ENCODE measurements at places on chromosomes 2 and 18.

DNA sequence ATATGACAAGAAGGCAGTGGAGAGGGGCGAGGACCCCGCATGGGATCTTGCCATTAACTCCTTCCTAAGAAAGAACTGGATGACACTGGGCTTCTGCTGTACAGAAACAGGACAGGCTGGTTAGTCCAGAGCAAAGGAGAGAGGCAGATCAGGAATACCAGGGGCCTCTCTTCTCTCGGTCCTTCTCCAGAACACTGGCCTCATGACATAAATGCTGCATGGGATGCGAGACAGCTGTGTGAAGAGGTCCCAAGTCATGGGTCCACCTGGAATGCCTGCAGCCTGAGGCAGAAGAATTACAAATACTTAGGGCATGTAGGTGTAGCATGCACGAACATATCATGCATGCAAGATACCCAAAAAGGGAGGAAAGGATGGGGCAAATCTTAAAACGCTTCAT lies 9.1 kb downstream of the MBOAT2 start:
- no peak for DNase-seq

- DNase-seq: no peak
Observed at GRCh38 chr2:30741576-30741975, 65.7 kb downstream of the CAPN13 start.

DNA sequence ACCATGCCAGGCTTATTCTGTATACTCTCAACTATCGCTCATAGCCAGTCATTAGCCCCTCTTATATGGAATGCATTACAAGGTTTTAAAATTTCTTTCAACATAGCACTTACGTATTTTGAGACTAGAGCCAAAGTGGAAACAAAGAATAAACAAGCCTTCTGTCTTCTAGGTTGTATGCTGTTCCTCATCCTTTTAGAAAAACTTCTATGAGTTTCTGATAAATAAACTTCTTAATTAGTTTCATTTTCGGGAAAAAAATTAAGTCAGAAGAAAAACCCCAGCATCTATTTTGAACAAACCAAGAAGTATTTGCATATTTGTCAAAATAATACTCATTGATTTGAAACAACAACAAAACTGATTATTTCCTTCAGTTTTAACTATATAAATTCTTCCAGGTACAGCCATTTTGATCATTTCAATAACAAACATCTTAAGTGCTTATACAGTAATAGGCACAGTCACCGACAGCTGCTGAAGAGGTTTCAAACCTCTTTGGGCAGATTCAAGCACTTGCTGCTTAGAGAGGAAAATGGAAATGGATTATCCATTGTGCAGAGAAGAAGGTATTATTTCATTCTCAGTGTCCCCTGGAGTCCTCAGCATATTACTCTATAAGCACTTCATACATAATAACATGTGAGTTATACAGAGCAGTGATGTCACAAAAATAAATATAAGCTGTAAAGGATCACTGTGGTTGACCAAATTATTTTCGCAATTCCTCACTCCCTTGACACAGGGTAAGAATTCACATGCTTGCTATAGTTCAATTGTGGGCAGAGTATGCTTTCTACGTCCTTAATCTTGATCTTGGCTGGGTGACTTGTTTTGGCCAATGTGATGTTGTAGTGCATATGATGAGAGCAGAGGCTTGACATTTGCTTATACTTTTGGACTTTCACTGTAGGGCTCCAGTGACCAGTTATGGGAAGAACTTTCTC lies 833.8 kb downstream of the TRIB2 start:
- DNase-seq: no peak

DNA sequence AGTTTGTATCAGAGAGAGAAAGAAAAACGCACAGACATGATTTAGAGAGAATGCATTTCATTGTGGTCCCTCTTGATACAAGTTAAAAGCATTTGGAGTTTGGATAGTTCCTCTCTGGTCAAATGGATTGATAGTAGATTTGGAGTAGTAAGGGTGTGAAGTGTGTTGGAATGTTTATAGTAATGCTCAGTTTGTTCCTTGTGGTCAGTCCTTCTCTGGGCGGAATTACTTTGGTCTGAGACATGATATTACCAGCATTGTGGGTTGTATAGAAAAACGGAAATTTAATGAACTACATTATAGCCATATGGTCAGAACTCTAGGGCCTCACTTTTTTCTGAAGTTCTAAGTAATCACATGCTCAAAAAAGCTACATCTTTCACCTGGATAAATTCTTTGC lies 178.9 kb downstream of the AGAP1 start:
- no peak for DNase-seq

GRCh38 chr2:122384768-122385333 lies 629.4 kb downstream of the TSN start:
- no peak for DNase-seq

DNA sequence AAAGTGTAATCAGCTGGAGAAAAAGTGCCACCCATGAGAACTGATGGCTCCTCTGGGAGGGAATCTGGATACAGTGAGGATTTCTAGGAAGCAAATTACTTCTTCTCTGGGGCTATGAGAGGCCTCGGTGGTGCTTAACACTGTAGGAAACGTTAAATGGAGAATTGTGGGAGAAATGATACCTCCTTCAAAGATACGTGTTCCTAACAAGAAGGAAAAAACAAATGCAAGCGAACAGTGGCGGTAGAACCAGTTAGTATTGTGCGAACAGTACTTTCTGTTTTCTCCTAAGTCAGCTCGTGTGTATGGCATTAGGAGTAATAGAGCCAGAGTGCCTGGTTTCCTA lies 587 bp upstream of the MTIF2 start:
- no peak for DNase-seq

DNA sequence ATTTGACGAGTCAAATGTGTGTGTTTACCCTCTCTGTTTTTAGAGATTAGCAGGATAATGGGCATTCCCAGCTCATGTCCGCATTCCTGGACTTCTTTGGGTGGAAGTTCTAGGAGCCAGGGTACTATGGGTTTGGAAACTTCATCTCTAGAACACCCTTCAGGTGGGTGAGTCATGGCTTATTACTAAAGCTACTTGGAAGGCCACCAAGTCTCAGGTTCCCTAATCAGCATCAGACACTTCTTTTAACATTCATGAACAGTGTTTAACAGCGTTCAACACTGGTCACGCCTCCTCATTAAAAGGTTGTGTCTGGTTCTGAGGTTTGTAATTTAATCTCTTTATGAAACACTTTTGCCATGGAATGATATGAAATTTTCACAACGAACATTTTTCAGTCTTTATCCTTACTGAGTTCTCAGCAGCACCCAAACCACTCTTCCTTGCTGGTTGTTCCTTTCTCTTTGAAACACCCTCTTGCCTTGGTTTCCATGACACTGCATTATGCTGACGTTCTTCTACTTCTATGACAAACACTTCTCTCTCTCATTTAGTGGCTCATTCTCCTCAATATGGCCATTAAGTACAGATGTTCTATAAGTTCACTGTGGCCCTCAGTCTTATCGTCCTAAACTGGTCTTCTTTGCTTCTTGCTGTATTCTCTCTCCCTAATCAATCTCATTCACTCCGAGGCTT lies 49.3 kb downstream of the MMADHC start:
- no peak for DNase-seq

DNA sequence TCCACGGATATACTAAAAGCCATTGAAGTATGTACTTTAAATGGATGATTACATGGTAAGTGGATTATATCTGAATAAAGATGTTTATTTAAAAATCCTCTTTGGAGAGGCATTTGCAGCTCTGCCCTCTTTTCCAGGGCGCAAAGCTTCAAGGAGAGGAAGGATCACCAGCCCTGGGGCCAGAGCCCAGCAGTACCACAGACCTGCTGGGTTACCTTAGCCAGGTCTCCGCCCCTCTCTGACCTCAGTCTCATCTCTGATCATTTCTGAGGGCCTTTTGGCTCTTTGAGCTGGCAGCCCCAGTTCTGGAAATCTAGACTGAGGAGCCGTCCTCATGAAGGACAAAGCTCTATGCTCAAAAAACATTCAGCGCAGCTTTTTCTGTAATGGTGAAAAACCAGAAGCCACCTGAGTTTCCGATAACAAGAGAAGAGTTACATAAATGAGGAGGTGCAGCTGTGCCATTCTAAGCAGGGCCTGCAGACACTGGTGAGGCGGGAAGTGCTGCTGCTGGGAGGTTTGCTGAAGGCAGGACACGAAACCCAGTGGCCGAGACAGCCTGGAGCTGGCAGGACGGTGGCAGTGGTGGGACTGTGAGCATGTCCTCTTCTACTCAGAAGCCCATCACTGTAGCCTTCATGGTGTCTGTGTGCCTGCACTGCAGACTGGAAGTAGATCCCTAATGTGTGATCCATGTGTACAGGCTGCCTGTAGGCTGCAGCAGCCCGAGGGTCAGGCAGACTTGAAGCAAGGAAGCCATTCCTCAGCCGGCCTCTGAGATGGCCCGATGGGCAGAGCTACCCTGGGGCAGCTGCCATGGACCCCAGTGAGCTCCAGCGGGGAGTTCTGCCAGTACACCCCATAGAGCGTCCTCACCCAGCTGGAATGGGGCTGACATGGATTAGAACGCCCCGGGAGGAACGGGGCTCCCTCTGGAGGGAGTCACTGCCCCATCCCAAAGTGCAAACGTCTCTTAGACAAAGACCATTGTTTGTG lies 27.7 kb downstream of the ADRA2B start:
- no peak for DNase-seq

DNA sequence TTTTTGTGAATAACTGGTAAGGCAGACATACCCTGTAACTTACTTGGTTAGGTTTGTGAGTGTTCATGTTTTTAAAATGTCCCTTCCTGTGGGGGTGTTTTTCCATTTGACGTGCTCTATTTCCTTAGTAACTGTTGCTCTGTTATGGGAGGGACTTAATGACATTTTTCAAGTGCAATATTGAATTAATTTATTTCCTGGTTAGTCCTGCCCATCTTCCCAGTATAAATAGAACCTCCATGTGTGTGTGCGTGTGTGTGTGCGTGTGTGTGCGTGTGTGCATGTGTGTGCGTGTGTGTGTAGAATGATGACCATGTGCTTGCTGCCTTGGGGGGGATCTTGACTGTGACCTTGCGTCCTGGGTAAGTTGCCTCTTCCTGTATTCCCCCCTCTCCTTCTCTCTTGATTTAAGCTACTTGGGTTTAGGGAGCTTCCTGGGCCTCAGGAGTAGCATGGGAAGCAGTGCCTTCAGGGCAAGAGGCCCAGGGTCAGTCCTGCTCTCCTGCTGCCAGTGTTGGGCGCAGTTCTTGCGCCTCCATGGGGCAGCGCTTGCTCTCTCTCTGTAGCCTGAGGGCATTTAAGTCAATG lies 163.9 kb downstream of the LDLRAD4 start:
- no peak for DNase-seq

GRCh38 chr2:102335871-102336366 lies 19.7 kb upstream of the IL18R1 start:
- DNase-seq: no peak

GRCh38 chr2:47025969-47026610 lies 110.5 kb upstream of the MCFD2 start:
- DNase-seq: no peak

DNA sequence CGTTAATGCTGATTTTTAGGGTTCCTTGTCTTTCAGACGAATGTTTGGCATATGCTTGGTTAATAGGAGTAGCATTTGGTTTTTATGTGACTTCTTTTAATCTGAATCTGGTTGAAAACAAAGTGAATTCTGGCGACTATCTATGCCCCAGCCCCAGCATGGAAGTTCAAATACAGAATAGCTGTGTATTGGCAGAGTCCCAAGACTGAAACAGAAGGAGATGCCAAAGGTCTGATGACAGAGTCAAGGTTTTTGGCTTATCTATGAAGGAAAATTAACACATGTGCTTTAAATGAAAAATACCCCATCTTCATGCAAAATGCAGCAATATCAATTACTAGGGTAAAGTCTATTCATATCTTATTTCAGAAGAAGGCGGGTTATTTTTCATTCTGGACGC lies 734.8 kb upstream of the NXPH2 start:
- DNase-seq: no peak

GRCh38 chr2:241228860-241229516 lies 40.5 kb downstream of the ANO7 start:
- DNase-seq: no peak

DNA sequence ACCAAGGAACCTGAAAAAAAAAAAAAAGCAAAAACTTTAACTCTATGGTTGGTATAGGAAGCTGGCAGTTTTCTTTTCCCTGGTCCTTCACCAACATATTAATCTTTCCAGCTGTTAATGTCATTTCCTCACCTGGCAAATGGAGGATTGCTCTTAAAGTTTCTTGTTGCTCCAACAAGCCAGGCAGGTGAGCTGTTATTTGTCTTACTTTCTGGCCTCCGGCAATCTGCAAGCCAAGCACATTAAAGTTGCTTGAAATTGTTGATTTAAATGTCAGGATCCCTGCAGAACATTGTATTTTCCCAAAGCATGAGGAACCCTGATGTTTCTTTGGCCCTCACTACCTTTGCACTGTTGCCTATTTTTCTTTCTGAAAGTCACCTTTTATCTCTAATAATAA lies 664.9 kb downstream of the METTL4 start:
- no peak for DNase-seq

GRCh38 chr2:101500180-101500579 lies 25.3 kb upstream of the RFX8 start:
- DNase-seq: no peak

- no peak for DNase-seq
Observed at GRCh38 chr18:41576643-41577042, 378.4 kb upstream of the PIK3C3 start.

- DNase-seq: no peak
Observed at GRCh38 chr2:4020649-4021048, 317.3 kb downstream of the DCDC2C start.

GRCh38 chr2:237697586-237698357 lies 70.4 kb downstream of the LRRFIP1 start:
- DNase-seq: no peak

DNA sequence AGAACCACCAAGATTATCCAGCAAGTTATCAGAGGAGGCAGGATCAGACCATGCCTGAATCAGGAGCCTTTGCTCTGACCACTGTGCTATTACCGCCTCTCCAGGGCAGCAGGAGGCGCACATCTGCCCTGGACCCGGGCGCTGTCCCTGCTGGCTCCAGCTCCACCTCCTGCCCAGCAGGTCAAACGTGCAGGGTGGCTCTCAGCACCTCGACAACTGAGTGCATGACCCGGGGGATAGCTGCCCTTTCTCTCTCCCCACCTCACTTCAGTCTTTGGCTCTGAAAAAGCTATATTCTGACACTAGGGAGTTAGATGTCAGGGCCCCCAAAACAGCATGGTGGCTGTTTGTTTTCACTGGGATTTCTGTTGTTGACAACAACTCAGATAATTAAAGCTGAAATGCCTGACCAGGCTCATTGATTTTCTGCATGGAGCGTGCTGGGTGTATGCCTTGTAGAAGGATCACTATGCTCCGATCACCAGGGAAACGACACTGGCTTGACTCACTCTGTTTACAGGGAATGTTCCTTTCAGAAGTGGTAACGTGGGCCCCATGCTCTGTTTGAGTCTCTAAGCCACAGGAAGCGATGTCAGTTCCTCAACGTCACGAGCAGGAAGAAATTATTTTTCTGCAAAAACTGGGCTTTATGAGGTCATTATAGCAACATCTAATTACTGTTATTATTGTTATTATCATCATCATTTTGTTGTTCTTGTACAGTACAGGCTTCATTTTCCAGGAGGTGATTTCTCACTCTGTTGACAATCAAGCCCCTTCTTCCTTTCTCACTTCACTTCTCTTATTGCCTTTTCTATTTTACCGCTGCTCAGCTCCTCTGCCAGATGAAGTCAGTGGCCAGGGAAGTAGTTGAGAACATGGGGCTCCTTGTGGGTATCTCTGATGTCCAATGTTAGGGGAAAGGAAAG lies 125.6 kb downstream of the PLB1 start:
- no peak for DNase-seq
